Breast epithelium (tissue), 4 donors: ENCODE measurements at places on chromosomes 3 and 15. TPM values are rescaled to one million over a fixed set of nuclear protein-coding genes. Genes with fewer than 3 reads are reported as not detected.

DNA sequence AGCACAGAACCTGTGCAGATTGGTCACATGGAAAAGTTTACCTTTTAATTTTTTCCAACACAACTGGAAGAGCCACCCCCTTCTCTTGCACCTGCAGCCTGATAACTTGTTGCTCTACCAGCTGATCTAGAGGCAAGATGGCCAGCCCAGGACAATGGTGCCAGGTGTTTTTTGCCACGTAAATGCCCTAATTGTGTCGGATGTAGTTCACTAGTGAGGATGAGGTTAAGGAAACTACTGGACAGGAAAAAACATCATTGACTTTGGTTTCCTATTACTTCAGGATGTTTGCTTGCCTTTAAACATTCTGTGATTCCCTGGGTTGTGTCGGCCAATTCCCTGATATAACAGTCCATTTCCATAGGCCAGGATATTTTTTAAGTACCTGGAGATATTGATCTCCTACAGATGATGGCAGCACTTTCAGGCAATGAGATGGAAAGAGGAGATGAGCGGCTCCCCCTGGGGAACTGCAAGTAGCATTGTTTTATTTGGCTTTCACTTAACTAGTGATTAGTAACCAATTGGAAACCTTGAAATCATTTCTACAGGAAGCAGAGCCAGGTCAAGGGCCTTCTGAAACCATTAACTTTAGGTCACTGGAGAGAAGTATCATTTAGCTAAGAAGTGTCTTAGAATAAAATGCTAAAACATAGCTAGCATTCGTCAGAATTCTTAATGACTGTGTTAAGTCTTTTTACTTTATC, 72.5 kb downstream of the OSBPL10 start:
- no peak for DNase-seq

GRCh38 chr15:43133430-43134156, at the start of gene TMEM62:
Gene TMEM62, plus strand, starts transcription at chr15:43133586. Its CDS starts 217 bp downstream, at chr15:43133803.
- peak; percentile 78 for DNase-seq

DNA sequence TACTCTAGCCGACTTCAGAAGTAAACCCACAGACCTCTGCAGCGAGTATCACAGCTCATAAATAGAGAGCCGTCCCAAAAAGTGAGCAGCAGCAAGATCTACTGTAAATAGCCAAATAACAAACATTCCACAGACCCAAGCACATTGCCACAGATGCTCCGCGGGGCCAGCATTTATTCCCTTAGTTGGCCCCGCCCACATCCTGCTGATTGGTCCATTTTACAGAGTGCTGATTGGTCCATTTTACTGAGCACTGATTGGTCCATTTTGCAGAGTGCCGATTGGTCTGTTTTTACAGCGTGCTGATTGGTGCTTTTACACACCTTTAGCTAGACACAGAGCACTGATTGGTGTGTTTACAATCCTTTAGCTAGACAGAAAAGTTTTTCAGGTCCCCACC, 17.3 kb upstream of the GABRB3 start:
- no peak for DNase-seq

GRCh38 chr3:42511736-42512135, 9.3 kb downstream of the VIPR1 start:
- DNase-seq, result no peak

GRCh38 chr3:75224412-75224811, 439.7 kb upstream of the FRG2C start:
- no peak for DNase-seq

SCN5A gene
- total RNA-seq, result under 0.01 TPM

CTXN2 gene
- not detected for total RNA-seq
